ENCODE measurements at places on chromosomes 16 and 17. TPM values are rescaled to one million over a fixed set of nuclear protein-coding genes. Genes with fewer than 3 reads are reported as not detected.

The NT5M gene
- total RNA-seq = 11.0 TPM

The KRTAP3-2 gene
- not detected for total RNA-seq

The CHRNB1 gene
- 3.3 TPM for total RNA-seq

The AATK gene
- total RNA-seq = 9.3 TPM

The TIMP2 gene
- 441 TPM for total RNA-seq

The G6PC1 gene
- total RNA-seq = not detected

The NPIPB13 gene
- total RNA-seq = 0.95 TPM

The KCNH4 gene
- total RNA-seq = 0.24 TPM

The EFNB3 gene
- total RNA-seq = 3.7 TPM

The BICDL2 gene
- 0.24 TPM for total RNA-seq

The SHBG gene
- 0.82 TPM for total RNA-seq

The C1QTNF8 gene
- total RNA-seq = not detected

The CACNG1 gene
- not detected for total RNA-seq

The ZNF205 gene
- total RNA-seq = 14.3 TPM

The CDH15 gene
- total RNA-seq = not detected

The EFCAB13 gene
- total RNA-seq = 1.8 TPM

The SLC12A3 gene
- not detected for total RNA-seq

The DNASE1L2 gene
- 1.3 TPM for total RNA-seq

The IL32 gene
- total RNA-seq = not detected

The GPR142 gene
- not detected for total RNA-seq

The CBX4 gene
- 128 TPM for total RNA-seq

The MLYCD gene
- 3.4 TPM for total RNA-seq

The PRCD gene
- total RNA-seq = 15.8 TPM

The PIRT gene
- not detected for total RNA-seq

The ADAM11 gene
- 8.6 TPM for total RNA-seq

The NPTX1 gene
- total RNA-seq = 0.29 TPM

The GUCY2D gene
- total RNA-seq = not detected

The LHX1 gene
- total RNA-seq = 1.2 TPM

The SRCIN1 gene
- 0.37 TPM for total RNA-seq

The ANKRD40CL gene
- not detected for total RNA-seq

The KRTAP2-1 gene
- not detected for total RNA-seq

The SEZ6L2 gene
- total RNA-seq = 8.7 TPM

The SLC43A2 gene
- total RNA-seq = 3.4 TPM

All from SK-MEL-5 (cell line).